ENCODE measurements at places on chromosomes 12 and 14.

- DNase-seq = no peak
Observed at GRCh38 chr12:130719263-130719859, 3.3 kb upstream of the RIMBP2 start.

- no peak for DNase-seq
Observed at GRCh38 chr12:3606128-3606527, 115.1 kb downstream of the PRMT8 start.

- no peak for DNase-seq
Observed at GRCh38 chr14:31286456-31287293, 79.1 kb upstream of the HECTD1 start.

- no peak for DNase-seq
Observed at GRCh38 chr12:91353266-91353665, 170.6 kb upstream of the DCN start.

GRCh38 chr12:47556261-47557030, 149.4 kb downstream of the RPAP3 start:
- no peak for DNase-seq

GRCh38 chr14:54715239-54715638, 148.3 kb downstream of the SAMD4A start:
- DNase-seq = no peak

- DNase-seq = no peak
Observed at GRCh38 chr12:47280543-47281300, 201.0 kb upstream of the AMIGO2 start.

DNA sequence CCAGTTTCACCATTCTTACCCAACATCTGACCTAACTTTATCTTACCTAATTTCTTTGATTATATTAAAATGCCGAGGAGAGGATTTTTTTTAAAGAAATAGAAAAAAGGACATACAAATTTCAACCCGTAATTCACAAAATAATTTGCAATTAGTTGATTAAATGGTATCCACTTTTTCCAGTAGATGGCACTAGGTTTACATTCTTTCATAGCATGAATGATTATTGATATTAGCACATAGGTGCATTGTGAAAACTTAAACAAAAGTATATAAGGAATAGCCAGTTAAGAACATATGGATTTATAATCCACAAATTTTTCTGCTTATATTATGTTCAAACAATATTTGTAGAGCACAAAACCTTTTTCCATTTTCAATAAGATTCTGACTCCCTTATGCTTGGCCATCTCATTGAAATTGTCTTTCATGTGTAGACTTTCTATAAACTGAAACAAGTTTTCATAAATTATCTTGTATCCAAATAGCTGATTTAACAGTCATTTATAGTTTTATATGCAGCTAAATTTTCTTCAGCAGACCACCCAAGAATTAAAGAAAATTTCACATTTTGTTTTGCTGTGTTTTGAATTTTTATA, 35.3 kb downstream of the MSRB3 start:
- DNase-seq = no peak

DNA sequence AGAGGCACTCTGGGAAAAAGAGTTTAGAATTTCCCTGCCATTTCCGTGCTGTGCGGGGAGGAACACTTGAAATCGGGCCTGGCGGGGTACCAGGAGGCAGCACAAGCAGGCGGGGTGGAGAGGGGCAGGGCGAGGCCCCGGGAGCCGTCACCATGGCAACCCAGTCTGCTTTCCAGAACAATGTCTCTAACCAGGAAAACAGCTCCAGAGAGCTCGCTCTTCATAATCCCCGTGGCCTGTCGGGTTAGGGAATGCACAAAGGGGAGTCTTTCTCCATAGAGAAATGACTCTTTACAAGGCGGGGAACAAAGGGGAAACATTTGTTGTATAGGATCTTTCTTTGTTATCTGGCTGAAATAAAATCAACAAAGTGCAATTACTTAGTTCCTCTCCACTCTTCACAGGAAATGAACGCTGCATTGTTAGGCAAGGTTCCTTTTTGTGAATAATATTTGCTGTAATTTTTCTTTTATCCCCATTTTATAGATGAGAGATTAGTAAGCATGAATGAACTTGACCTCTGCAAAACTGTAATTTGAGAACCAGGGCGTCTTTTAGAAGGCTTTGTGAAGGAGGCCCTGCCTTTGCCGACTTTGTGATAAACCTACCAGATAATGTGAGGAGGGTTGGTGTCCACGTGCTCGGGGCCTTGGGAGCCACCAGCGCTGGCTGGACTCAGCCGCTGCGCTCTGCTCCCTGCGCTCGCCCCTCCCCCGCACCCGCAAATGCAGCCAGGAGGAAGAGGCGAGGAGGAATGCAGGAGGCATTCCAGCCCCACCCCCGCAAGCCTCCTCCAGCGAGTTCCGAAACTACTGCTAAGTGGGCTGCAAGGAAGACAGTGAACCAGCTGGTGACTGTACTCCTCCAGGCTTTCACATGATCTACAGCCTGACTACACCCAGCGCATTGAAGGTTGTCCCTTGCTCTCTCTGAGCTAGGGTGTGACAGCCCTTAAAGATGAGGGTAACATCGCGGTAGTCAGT, 105.2 kb upstream of the ATF7IP start:
- DNase-seq = no peak

GRCh38 chr12:113747017-113747416, 219.1 kb downstream of the RBM19 start:
- DNase-seq = no peak

GRCh38 chr12:113155646-113156045, 6.1 kb downstream of the CFAP73 start:
- no peak for DNase-seq

- DNase-seq = no peak
Observed at GRCh38 chr12:131621701-131622421, 89.0 kb upstream of the SFSWAP start.

DNA sequence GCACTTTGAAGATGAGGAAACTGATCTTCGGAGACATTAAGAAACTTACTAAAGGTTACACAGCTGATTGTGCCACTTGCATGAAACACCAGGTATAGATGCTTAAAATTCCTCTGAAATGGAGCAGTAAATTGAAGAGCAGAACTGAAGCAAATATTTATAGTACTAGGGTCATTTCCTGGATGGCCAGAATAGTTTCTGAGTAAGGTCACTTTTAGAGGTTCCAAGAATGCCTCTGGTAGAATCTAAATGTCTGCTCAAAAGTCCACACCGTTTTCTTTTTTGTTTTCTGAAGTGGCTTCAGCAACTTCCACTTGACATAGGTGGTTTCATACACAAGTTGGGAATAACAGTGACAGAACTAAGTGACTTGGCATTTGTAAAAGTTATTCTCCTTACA, 19.4 kb downstream of the TPH2 start:
- no peak for DNase-seq

DNA sequence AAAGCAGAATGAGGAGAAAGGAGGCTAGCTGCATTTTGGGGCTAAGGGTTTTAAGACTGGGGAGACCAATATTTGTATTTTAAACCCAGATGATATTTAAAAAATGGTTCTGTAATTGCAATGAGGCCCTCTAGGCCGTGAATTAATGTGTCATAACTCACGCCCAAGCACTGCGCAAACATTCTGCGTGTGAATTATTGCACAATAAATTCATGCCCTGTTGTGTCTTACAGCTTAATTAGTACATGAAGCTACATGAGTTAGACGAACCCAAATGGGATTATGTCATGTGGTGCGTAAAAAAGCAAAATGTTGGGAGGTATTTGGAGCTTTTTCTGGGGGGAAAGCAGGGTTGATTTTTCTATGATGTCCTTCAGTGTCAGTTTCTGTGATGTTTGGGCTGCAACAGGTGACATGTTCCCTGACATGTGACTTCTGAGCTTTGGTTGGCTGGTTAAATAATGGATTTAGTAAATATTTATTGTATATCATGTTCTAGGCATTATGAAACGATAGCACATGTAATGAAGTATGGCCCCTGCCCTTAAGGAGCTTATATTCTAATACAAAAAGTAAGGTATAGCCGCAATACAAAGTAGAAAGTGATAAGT, 30.4 kb upstream of the CISTR start:
- no peak for DNase-seq

DNA sequence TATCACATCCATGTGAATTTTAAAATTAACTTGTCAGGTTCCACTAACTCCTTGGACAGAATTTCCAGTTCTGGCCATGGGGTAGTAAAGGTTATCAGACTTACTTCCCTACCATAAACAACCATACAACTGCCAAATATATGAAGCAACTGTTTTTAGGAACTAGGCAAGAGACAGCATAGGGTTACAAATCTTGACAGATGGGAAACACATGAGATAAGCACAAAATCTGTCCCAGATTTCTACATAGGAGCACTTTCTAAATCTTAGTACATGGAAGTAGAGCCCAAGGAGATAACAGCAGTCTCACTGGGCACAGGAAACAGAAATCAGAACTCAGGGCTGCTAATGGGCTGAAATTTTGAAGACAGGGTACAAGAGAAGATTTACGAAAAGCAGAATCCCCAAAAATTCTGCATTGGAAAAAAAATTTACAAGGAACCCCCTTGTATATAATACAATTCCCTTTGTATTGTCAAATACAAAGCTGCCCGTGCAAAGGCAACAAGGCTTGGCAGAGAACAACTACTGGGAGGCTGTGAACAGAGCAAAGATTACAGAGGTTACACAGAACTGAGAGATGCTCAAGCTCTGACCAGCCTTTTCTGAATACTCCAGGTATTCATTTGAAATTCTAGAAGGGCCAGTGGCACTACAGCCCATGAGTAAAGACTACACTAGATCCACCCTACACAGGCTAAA, 43.2 kb downstream of the GALNT4 start:
- DNase-seq = no peak

DNA sequence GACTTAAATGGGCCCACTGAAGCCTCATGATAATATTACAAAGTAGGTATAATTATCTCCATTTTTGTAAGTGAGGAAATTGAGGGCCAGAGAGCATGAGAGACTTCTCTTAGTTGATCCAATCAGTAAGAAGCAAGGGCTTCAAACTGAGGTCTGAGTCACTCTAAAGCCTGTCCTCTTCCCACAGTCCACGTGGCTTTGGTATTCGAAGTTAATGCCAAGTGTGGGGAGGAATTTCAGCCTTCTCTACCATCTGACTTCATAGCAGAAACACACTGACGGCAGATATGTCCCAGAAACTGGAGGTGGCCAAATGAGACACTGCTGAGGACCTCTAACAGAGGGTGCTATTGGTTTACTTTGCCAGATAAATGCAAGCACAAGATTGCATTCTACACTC, 114.4 kb upstream of the OVCH1 start:
- DNase-seq = no peak

- DNase-seq = no peak
Observed at GRCh38 chr12:109253913-109254544, 55.1 kb downstream of the FOXN4 start.

DNA sequence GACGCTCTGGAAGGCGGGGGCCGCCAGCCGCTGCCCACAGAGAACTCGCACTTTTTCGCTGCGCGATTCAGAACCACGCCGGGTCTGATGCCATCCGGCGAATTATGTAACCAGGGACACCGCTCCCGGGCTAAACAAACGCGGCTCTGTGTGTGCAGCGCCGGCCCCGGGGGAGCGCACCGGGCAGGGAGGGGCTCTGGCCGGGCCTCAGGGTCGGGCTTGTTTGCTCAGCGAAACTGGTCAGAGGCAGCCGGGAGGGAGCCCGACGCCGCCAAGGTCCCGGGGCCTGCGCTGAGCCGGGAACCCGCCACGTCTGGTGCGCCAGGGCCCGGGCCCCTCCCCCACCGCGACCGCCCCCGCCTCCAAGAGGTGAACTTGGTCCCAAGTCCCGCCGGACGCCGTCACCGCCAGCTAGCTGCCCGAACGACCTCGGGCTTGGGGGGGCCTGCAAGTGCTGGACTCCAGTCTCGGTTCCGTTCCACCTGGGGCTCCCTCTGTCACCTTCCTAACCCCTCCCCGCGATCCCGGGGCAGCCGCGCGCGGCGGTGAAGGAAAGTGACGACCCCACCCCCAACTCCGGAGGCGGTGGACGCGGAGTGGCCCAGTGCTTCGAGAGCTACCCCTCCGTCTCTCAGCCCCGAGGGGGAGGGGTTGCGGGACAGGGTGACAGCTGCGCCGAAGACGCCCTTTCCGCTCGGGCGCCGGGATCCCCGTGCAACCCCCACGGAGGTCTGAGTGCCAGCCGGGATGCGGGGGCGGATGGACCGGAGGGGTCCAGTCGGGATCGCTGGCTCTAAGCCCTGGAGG, 848 bp downstream of the CTDSP2 start:
- peak; percentile 66 for DNase-seq

DNA sequence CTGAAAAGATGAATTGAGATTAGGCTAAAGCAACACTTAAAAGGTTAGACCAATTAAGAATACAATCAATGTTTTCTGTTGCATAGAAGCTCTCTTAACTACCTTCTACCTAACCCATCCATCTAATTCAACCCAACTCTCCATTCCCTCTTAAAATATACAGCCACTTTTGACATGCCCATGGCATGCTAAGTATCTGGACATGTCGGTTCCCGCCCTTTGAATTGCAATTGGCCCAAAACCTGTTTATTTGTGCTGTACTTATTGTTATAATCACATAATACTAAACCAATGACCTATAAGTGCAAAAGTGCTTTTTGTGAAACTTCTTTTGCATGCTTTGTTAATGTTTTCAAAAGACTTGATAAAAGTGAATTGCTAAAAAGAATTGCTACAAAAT, 37.6 kb upstream of the APPL2 start:
- no peak for DNase-seq

DNA sequence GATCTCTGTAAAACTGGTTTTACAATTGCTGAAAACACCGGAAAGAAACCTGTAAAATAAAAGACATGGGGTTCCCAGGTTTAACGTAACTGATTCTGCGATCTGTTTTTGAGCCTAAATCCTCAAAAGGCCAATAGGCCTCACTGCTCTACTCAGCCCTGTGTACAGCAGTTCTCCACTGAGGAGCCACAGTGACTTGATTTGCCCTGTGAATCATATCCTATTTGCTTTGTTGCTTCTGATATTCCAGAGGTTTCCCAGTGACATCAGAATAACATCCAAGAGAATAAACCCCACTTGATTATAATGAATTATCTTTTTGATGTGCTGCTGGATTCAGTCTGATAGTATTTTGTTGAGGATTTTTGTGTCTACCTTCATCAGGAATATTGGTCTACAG, 27.5 kb downstream of the MDM1 start:
- no peak for DNase-seq

- no peak for DNase-seq
Observed at GRCh38 chr14:55867719-55868118, 250.5 kb upstream of the PELI2 start.

GRCh38 chr14:73720636-73721035, 6.5 kb upstream of the PNMA1 start:
- DNase-seq = no peak

DNA sequence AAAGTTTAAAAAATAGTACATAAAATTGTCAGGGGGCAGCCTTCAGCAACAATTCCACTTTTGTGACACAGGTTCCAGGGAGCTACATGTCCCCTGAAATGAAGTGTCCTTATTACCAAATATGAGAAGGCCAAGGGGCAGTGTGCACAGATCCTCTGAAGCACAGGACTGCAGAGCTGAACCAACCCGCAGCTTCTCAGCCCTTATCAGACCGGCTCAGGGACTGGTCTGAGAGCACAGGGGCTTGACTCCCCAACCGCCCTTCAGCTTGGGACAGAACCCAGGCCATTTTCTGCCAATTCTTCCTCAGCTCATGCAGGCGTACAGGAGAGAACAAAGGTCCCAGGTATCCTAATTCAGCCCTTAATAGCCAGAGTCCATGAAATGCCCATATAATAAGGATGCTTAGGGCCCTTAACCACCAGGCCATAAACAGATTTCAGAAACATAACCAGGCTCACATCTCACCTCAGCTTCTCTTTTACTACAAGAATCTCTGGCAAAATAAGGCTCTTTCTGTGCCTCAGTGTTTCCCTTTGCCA, 221.3 kb downstream of the ANO2 start:
- DNase-seq = no peak

All from activated naive CD4-positive, alpha-beta T cell treated with anti-CD3 and anti-CD28 coated beads, Interleukin-2, amount 50 U/mL, for 72 hours (primary cell).